ENCODE measurements at places on chromosomes 7 and 10.

DNA sequence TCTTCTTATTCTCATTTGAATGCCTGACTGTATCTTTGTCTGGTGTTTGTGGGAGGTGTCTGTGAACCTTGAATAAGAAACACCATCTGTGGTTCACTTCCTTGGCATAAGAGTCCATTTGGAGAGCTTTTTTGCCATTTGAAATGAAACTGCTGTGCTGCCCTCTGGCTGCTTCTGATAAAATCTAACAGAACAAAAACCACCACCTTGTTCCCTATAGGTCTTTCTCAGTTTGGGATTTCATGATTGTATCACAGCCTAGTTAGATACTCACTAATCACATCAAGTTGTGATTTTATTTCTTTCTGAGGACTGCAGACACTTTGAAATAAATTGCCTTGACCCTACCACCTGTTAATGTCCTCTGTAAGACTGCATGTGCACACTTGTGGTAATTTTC is 102.7 kb upstream of the FAM13C start:
- no peak for DNase-seq

DNA sequence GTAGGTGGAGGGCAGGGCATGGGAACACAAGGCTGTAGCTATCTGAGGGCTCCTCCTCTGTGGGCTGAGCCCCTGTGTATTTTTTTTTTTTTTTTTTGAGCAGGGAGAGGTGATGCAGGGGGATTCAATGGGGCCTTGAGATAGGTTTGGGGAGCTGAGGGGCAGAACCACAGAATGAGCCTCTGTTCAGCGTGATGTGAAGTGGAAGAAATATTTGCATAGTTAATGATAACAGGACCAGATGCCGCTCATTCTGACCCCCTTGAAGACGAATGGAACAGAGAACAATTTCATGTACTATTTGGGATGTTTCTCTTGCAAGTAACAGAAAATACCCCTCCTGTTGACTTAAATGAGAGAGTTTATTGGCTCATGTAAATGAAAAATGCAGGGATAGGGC is 69.7 kb upstream of the EMX2 start:
- DNase-seq = no peak

GRCh38 chr10:133035952-133036351 is 51.8 kb upstream of the ADGRA1 start:
- DNase-seq = no peak

GRCh38 chr10:131870831-131871672 is 29.8 kb upstream of the PPP2R2D start:
- DNase-seq = no peak

DNA sequence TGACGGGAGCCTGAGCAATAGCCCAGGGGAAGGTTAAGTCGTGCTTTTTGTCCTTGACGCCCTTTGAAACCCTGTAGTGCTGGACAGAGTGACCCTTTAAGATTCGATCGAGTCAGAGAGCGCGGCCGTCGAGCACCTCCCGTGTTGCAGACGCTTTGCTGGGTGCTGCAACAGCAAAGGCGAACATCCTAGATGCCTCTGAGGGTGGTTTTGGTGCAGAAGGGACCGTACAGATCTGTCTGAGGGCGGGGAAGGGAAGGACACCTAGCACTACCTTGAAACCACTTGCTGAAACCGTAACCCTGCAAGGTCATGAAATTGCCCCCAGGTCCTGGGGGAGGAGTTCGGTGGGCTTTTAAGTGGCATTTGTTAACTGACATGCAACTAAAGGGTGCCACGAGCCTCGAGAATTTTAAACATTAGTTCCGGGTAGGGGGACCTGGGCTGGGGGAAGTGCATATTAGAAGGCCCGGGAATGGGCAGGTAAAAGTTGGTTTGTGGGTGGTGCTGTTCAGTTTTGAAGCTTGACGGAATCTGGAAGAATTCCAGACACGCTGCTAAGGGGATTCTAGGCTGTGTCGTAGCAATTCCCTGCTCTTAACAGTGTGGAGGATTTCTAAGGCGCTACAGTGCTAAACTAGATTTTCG is 786 bp downstream of the ATP5F1C start:
- no peak for DNase-seq

DNA sequence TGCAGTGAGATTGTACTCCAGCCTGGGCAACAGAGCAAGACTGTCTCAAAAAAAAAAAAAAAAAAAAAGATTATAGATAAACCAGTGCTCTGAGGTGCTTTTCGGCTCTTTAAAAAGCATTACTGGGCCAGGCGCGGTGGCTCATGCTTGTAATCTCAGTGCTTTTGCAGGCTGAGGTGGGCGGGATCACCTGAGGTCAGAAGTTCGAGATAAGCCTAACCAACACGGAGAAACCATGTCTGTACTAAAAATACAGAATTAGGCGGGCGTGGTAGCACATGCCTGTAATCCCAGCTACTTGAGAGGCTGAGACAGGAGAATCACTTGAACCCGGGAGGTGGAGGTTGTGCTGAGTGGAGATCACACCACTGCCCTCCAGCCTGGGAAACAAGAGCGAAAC is 6.6 kb upstream of the HNRNPF start:
- DNase-seq = no peak

GRCh38 chr10:92303096-92303495 is 12.1 kb downstream of the MARCHF5 start:
- no peak for DNase-seq

DNA sequence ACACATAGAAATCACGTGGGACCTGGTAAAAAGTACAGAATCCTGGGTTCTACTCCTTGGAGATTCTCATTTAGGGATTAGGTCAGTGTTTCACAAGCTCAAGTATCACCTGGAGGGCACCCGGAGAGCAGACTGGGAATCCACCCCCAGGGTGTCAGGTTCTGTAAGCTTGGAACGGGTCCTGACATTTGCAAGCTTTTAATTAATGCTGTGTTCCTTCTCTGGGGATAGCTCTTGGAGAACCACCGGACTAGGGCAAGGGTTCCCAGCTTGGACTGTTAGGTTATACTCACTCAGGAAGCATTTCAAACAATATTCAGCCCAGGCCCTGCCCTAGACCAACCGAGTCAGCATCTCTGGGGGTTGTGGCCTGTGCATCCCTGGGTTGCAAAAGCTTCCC is 23.0 kb downstream of the TCF7L2 start:
- no peak for DNase-seq

- DNase-seq = no peak
Observed at GRCh38 chr10:4587466-4587865, 238.5 kb upstream of the AKR1E2 start.

- DNase-seq = no peak
Observed at GRCh38 chr10:133276435-133277201, at the start of gene ADAM8. Gene ADAM8 (minus strand): TSS chr10:133276868. CDS start chr10:133276817, 51 bp downstream.

- DNase-seq = no peak
Observed at GRCh38 chr10:3225561-3225960, 53.0 kb upstream of the PITRM1 start.

GRCh38 chr10:123552760-123553554 is 113.2 kb upstream of the GPR26 start:
- DNase-seq = no peak

GRCh38 chr10:126397640-126398382 is 9.5 kb upstream of the ADAM12 start:
- DNase-seq = no peak

DNA sequence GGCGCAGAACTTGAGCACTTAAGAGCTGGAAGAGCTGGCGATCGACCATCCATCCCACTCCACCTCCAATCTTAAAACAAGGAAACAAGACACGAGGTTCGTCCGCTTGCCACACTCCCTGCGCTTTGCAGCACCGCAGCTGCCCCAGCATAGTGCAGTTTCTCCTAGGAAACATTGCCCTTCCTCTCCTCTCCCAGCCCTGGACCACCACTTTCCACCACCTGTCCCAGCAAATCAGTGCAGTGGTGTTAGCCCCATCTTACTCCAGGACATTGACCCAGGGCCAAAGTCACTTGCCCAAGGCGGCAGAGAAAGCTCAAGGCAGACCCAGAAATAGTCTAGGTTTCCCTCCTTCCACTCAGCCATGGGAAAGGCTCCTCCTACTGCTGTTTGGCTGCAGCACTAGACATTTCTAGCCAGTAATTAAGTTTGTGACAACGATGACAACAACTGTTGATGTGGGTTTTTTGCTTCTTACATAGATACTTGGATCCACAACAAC is 1.5 kb upstream of the PARD3 start:
- no peak for DNase-seq

GRCh38 chr10:12766223-12766622 is 235.3 kb downstream of the CCDC3 start:
- DNase-seq = no peak

GRCh38 chr7:36765605-36766004 is 41.3 kb upstream of the AOAH start:
- no peak for DNase-seq

- no peak for DNase-seq
Observed at GRCh38 chr10:60978287-60979115, 34.5 kb upstream of the RHOBTB1 start.

- peak; percentile 34 for DNase-seq
Observed at GRCh38 chr7:152674860-152675758, 832 bp downstream of the XRCC2 start.

DNA sequence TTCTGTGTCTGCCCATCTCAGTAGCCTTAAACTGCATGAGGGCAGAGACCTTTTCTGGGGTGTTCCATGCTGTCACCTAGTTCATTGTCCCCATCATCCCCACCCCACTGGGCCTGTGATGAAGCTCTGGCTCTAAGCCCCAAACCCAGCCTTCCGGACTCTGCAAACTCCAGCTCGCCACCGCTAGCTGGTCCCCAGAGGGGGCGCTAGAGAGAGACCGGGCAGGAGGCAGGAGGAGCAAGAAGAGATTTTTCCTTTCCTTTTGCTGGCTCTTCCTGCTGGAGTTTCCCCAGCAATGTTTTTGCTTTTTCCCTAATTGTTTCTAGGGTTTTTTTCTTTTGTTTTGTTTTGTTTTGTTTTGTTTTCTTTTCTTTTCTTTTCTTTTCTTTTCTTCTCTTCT is 234.4 kb downstream of the TEX36 start:
- no peak for DNase-seq

- no peak for DNase-seq
Observed at GRCh38 chr10:53846809-53847208, 954.2 kb downstream of the PCDH15 start.

- peak; percentile 74 for DNase-seq
Observed at GRCh38 chr7:83413831-83414230, 235.1 kb downstream of the SEMA3E start.

GRCh38 chr10:98041352-98042043 is 11.1 kb upstream of the CRTAC1 start:
- peak; percentile 31 for DNase-seq

DNA sequence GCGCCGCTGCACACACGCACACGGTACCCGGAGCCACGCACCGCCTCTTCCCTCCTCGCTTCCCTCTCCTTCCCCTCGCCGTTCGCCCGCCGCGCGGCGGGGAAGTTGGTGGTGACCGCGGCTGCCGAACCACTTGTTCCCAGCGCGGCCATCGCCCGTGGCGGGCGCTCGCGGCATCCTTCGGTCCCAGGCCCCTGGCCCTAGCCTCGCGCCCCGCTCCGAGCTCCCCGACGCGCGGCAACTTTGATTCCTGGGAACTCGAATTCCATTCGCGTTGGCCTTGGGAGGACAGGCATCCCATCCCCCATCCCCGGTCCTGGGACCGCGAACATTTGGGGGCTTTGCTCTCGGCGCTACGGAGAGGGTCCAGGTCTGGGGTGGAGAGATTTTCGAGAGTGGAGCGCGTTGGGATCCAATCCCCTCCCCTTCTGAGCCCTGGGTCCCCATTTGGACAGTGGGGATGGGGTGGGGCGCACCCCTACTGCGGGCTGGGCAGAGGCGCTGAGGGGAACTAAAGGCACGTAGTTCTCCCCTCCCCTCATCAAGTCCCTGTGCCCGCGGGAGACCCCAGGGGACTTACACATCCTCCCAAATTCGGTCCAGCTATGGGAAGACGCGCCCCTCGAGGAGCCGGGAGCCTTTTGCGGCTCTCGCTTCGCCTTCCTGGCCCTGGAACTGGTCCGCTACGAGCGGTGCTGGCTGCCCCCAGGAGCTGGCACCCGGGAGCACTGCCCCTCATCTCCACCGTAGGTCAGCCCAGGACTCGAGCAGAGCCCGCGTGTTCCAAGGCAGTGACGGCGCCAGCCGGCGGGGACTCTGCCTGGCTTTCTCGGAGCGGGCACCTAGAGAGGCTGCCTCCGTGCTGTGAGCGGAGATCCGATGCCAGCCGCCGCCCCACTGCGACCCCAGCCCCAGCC is 834 bp downstream of the CDH23 start:
- no peak for DNase-seq

- DNase-seq = no peak
Observed at GRCh38 chr10:26840938-26841732, 19.6 kb downstream of the ABI1 start.

GRCh38 chr7:157996359-157997079 is 591.1 kb downstream of the PTPRN2 start:
- DNase-seq = no peak

- DNase-seq = no peak
Observed at GRCh38 chr7:146002431-146003078, 114.0 kb upstream of the CNTNAP2 start.

DNA sequence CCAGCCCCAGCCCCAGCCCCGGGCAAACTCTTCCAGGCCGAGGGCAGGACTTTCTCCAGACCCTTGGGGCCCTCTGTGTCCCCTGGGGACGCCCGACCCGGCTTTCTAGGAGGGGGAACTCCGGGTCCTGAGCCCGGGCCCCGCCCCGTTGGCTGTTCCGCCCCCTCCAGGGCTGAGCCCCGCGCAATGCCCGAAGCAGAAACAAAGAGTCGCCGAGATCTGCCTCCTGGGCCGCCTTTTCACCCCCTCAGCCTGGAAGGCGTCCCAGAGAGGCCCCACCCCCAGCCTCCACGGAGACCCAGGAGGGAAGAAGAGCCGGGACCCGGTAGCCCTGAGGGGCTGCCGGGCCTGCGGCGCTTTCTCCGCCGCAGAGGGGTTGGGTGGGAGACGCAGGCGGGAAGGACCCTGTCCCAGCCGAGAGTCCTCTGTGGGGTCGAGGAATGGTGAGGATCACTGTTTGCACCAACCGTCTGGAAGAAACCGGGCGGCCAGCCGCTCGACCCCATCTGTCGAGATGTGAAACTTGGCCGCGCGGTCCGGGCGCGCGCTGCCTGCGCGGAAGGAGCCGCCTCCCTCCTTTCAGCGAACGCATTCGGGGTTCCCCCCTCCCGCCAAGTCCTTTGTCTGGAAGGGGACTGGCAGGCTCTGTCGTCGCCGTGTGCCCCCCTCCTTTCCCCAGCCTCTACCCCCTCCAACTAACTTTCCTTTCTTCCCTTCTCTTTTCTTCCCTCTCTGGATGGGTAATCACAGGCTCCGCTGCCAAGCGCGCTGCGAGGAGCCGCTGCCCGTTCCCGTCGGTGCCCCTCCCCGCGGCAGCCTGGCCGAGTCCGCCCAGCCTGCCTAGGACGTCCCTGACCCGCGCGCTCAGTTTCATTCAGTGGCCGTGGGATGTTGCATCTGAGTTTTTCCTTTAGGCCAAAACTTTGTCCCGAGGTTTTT is 10.2 kb downstream of the EN2 start:
- DNase-seq = no peak

DNA sequence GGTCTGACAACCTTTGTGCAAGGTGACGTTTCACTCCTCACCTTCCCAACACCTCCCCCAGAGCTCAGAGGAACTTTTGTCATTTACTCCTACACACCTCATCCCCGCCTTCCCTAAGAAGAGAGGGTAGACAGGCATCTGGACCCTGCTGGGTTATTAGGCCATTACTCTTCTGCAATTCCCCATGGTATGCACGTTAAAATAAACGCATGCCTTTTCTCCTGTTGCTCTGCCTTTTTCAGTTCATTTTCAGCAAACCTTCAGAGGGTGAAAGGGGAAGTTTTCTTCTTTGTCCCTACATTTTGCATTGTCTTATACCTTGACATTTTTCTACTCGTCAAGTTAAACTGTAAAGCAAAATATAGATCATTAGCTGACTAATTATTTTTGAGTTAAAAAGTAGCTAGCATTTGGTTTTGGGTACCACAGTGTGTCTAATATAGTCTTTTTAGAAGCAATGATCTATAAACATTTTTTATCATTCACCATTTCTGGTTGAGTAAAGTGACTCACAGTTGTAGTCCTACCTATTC is 10.5 kb upstream of the EDRF1 start:
- no peak for DNase-seq

Data from NCI-H1436 (cell line).